ENCODE measurements at places on chromosomes 2 and 18.

GRCh38 chr2:151844211-151844896 is 16.1 kb upstream of the ARL5A start:
- DNase-seq: no peak

DNA sequence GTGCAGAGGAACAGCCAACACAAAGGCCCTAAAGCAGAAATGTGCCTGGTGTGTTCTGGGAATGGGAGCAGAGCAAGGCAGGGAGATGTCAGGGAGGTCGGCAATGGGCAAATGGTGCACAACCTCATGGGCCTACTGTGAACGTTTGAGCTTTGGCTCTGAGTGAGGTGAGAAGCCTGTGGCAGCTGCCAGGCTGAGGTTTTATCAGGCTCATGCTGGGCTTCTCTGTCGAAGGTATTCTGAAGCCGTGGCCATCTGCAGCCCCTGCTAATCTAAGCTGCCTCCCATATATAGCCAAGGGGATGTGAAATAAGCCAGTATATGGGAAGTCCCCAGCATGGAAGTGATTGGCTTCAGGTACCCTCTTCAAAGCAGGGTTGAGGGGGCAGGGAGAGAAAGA is 193.3 kb downstream of the SLC4A3 start:
- no peak for DNase-seq

DNA sequence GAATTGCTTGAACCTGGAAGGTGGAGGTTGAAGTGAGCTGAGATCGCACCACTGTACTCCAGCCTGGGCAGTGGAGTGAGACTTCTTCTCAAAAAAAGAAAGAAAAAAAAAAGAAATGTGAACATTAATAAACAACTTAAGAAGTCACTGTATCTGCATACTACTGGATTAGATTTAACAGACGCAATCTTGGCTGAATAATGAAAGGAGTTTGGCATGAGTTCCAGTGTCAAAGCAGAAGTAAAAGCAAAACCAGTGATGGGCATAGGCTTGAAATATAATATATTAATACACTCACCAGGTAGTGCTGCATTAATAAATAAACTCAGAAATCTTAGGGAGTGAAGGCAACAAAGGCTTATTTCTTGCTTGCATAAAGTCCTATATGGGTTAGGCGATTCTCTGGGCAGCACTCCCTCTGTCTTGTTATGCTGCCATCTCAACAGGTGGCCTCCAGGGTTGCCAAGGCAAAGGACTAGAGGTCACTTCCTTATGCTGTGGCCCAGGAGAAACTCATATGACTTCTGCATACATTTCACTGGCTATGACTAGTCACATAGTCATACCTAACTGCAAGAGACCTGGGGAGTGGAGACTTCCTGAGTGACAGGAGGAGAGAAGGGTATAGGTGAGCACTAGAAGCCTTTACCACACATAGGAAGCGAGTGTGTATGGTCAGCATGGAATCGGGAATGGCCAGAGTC is 296.2 kb upstream of the SPRED2 start:
- DNase-seq: no peak

DNA sequence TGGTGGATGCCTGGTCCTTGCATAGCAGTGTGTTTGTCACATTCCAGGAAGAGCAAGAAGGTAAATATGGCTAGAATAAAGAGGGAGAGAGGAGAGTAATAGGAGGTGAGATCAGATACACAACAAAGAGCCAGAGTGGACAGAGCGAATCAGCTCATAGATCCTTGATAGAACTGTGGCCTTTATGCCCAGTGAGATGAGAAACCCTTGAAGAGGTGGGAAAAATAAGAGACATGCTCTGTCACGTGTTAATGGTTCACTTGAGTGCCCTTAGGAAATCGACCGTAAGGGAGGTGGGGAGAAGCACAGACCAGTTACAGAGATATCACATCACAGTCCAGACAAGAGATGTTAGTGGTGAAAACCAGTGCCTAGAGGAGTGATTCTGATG is 84.7 kb upstream of the RAB27B start:
- no peak for DNase-seq

GRCh38 chr2:3641181-3641580 is 16.8 kb upstream of the ALLC start:
- DNase-seq: no peak

DNA sequence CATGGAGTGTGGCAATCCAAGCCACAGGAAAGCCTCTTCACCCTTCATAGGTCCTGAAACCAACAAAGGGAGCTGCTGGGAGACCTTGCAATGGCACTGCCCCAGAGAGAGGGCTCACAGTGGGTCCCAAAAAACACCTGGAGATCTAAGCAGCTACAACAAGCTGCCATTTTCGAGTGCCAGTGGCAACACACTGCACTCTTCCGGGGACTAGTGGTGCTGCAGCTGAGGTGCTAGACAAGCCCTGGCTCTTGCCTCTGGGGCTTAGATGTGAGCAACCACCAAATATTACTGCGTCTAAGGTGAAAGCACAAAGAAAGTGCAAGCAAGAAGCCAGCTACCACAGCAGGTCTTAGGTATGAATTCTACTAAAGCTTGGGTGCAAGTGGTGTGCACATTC is 192.9 kb downstream of the NOL4 start:
- no peak for DNase-seq

DNA sequence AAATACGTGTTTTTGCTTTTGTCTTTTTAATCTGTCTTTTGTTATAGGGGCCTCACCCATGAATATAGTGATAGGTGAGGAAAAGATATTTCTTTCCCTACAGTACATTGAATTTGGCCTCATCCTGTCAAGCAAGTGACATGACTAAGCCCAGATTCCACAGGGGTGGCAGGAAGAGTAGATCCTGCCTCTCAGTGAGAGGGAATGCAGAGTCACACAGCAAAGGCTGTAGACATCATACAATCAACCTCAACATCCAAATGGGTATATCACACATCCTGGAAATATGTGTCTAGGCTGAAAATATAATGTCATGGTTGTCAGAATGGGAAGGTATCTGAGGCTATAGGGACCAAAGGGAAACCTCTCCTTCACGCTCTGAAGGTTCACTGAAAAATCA is 269.6 kb downstream of the CDH20 start:
- DNase-seq: no peak

- no peak for DNase-seq
Measured at GRCh38 chr18:477565-477964, 22.9 kb downstream of the COLEC12 start.

DNA sequence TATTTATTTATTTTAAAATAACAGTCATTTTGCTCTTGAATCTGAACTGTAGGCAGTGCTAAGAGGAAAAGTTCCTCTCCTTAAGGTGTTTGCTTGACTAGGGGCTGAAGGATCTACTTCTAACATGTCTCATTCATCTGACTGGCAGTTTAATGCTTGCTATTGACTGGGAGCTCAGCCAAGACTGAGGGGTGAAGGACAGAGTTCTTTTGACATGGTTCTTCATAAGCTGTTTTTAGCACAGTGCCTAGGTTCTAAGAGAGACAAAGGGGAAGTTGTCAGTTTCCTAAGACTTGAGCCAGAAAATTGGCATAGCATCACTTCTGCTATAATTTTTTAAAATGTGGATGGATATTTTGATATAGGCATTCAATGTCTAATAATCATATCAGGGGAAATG is 73.0 kb downstream of the COMMD1 start:
- no peak for DNase-seq

DNA sequence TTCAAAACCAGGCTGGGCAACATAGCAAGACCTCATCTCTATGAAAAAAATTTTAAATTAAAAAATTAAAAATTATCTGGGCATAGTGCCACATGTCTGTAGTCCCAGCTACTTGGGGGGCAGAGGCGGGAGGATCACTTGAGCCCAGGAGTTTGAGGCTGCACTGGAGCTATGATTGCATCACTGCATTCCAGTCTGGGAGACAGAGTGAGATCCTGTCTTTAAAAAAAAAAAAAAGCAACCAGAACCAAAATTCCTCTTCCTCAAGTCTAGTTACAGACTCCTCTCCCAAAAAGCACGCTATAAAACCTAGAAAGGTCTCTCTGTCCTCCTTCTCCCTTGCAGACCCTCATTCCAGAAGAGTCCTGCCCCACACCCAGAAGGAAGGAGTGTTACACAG is 23.9 kb downstream of the TNFAIP6 start:
- no peak for DNase-seq

GRCh38 chr2:137467246-137467862 is 496.9 kb upstream of the HNMT start:
- DNase-seq: no peak

- no peak for DNase-seq
Measured at GRCh38 chr2:104746858-104747257, 107.1 kb upstream of the POU3F3 start.

DNA sequence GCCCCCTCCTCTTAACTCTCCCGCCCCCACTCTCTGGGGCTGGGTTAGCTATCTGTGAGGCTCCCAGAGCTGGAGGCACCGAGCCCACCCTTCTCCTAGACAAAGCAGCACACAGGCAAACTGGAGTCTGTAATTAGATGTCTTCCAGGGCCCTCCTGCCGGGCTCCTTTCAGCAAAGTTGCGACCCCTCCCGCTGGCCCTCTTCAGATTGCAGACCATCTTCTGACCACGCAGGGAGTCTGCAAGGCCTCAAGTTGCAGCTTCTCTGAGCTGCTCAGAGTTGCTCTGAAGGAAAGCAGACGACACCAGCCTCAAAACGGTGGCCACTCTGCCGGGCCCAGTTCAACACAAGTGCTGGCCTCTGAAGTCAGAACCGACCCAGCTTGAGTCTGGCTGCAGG is 228.4 kb upstream of the COPS8 start:
- DNase-seq: no peak

GRCh38 chr2:237824085-237824484 is 25.5 kb downstream of the RBM44 start:
- no peak for DNase-seq

GRCh38 chr2:174020926-174021662 is 55.9 kb upstream of the SP3 start:
- DNase-seq: no peak

- no peak for DNase-seq
Measured at GRCh38 chr2:48941908-48942307, 186.4 kb upstream of the LHCGR start.

GRCh38 chr18:76259096-76259495 is 235.9 kb downstream of the ZNF516 start:
- no peak for DNase-seq

- no peak for DNase-seq
Measured at GRCh38 chr2:238282861-238283738, 5.3 kb downstream of the PER2 start.

DNA sequence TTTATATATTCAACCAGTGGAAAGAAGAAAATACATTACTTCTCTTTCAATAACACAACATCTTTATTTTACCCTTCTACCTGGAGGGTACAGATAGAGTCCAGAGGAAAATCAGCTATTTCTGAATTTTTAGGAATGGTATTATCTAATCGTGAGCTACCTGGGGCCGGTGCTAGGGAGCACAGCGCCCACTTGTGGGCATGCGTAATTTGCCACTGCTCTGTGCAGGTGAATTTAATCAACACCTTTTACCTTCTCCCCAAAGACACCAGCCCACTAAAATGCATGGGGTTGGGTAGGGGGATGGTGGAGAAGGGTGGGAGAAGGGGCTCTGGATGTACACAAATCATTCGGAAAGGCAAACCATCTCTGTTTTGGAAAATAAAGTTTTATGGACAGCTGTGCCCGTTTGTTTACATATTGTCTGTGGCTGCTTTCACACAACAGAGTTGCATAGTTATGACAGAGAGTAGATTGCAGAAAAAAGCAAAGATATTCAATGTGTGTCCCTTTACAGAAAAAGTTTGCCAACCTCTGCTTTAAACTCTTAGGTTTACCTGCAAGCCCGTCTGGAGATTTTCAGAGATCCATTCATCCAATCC is 51.5 kb upstream of the DCC start:
- DNase-seq: no peak

DNA sequence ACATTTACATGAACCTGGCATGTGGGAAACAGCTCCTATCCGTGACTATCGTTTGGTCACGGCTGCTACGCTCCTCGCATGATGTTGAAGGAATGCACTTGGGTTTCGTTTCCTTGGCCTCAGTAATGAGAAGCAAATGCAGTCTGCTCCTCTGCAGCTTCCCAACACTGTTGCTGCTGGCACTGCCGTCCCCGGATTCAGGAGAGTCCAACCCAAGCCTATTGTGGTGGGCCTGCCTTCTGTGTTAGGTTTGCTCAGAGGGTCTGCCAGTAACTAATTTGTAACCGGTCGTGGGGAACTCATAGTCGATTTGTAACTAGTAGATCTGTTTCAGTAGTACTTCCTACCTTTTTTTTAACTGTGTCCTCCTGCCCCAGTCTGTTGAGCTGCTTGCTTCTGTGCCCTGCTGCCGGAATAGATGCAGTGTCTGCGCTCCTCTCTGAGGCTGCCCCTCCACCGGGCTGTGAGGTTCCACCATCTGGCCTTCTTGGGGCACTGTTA is 58.4 kb downstream of the WDSUB1 start:
- no peak for DNase-seq

GRCh38 chr2:138475277-138475776 is 26.2 kb upstream of the SPOPL start:
- DNase-seq: no peak

GRCh38 chr2:239294571-239295054 is 106.2 kb downstream of the HDAC4 start:
- no peak for DNase-seq

- DNase-seq: no peak
Measured at GRCh38 chr2:49222975-49223528, 68.7 kb upstream of the FSHR start.

DNA sequence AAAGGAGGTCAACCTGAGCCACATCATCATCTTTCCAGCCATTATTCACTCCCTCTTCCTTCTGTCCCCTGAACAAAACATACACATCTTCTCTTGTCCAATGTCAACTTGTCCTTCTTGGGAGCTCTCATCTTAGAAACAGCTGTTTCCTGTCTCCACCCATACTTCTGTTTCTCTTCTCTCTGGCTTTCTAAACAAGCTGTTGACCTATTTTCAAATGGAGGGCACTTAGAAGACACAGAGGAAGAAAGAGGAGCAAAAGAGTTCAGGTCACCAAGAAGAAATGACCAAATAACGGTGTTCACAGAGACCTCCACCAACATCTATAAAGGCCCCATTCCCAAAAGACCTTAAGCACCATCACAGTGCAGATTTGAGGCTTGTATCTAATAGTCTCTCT is 355.9 kb upstream of the HNRNPA3 start:
- no peak for DNase-seq

DNA sequence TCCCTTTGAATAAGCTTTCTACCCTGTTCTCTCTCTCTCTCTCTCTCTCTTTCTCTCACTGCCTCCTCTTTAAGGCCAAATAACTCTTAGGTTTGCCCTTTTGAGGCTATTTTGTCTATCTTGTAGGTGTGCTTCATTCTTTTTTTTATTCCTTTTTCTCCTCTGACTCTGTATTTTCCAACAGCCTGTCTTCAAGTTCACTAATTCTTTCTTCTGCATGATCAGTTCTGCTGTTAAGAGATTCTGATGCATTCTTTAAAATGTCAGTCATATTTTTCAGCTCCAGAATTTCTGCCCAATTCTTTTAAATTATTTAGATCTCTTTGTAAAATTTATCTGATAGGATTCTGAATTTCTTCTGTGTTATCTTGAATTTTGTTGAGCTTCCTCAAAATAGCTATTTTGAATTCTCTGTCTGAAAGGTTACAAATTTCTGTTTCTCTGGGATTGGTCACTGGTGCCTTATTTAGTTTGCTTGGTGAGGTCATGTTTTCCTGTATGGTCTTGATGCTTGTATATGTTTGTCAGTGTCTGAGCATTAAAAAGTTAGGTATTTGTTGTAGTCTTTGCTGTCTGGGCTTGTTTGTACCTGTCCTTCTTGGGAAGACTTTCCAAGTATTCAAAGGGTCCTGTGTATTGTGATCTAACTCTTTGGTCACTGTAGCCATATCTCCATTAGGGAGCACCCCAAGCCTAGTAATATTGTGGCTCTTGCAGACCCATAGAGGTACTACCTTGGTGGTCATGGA is 35.4 kb upstream of the DYNC1I2 start:
- no peak for DNase-seq

GRCh38 chr2:112884869-112885505 is 26.0 kb upstream of the IL37 start:
- peak; percentile 30 for DNase-seq

- DNase-seq: no peak
Measured at GRCh38 chr2:145757503-145758246, 1237.8 kb upstream of the ZEB2 start.

All from naive thymus-derived CD8-positive, alpha-beta T cell (primary cell).